Activated T-helper 2 cell treated with anti-CD3 and anti-CD28 coated beads, Interferon-gamma antibody, Interleukin-2, Interleukin-4, amounts not matched to agents 10 μg/mL and 5 μg/mL and 100 μg/mL, durations not matched to agents 14 hours and 24 hours and 36 hours (primary cell): ENCODE measurements at places on chromosomes 2 and 18. TPM values are rescaled to one million over a fixed set of nuclear protein-coding genes. Genes with fewer than 3 reads are reported as not detected.

DNA sequence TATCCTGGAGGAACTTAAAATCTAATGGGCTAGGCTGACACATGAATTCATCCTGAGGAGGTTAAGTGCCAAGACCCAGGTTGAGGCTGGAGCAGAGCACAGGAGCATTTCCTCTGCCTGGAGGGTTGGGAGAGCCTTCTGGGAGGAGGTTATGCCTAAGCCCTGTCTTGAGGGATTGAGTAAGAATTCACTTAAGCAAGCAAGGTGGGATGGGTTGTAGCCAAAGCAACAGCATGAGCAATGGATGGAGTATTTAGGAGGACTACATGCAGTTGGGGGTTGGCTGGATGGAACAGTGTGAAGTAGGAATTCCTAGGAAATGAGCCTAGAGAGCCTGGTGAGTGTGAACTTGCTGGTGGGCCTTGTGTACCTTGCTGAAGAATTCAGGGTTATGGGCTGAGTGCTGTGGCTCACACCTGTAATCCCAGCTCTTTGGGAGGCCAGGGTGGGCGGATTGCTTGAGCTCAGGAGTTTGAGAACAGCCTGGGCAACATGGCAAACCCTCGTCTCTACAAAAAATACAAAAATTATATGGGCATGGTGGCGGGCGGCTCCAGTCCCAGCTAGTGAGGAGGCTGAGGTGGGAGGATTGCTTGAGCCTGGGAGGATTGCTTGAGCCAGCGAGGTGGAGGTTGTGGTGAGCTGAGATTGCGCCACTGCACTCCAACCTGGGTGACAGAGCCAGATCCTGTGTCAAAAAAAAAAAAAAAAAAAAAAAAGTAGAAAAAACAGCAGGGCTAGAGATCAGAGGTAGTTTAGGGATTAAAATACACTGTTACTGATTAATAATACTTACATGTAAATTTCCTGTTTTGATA is 22.2 kb downstream of the TANC1 start:
- H3K36me3 ChIP-seq: no peaks in the 10 kb centered on the region
- no peak overlapping the region for H3K4me3 ChIP-seq
- peaks cover 2% of the 10 kb centered on the region for H3K27me3 ChIP-seq
- H3K4me1 ChIP-seq: no peaks in the 10 kb centered on the region

DNA sequence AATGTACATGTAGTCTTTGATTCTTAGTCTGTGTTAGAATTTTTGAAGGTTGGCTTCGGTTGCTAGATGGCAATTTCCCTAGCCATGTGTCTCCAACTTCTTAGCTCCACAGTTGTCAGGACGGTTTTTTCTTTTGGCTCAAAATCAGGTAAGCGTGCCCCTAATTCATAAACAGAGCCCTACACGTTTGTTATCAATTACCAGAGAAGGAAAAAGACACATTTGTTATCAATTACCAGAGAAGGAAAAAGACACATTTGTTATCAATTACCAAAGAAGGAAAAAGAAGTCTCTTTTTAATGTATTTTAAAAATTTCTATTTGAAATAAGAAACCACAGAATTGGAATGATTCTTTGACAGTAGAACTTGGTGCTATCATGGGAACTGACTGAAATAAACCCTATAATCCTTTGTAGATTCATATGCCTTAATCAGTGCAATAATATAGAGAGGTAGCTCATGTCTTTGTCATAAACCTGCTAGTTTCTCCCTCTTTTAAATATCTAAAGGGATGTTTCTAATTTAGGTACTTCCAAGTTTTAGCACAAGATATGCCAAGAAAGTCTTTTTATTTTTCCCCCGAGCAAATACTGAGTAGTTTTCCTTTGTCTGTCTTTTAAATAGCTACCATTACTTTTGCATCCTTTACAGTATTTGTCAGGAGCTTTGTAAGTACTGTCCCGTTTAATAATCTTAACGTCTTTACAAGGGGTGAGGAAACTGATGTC is 35.9 kb downstream of the CAMKMT start:
- no peaks in the 10 kb centered on the region for H3K4me1 ChIP-seq
- H3K27ac ChIP-seq: no peak overlapping the region
- no peaks in the 10 kb centered on the region for H3K36me3 ChIP-seq
- no peaks in the 10 kb centered on the region for H3K27me3 ChIP-seq

DNA sequence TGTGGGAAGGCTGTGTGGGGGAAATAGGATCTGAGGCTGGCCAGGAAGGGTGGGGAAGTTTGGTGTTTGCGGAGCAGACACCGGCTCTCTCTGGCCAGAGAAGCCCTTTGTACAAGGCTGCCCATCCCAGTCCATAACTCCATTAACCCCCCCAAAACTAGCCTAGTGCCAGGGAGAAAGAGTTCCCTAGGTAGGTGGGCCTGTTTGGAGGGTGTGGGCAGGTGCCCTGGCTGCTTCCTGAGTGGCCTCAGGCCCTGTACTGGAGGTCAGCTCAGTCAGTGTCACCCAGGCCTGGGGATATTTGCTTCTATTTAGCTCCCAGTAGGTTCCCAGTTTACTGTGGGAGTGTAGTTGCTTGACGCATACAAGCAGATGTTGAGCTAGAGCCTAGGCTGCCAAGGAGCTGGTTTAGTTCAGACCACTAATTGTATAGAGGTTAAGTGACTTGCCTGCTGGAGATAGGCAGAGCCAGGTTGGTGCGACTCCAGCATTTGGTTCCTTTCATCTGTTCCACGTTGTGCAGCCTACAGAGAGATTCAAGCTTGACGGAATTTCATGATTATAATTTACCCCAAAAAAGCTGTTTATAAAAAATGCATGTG is 2.9 kb upstream of the GREB1 start:
- no peaks in the 10 kb centered on the region for H3K4me1 ChIP-seq
- no peak overlapping the region for H3K27ac ChIP-seq
- no peaks in the 10 kb centered on the region for H3K36me3 ChIP-seq
- no peak for DNase-seq
- peaks cover 29% of the 10 kb centered on the region for H3K27me3 ChIP-seq

Gene PROKR1
- total RNA-seq: not detected in 2 replicates

Gene UPP2
- not detected in 2 replicates for total RNA-seq

Gene INPP5D
- 58.5 and 62.3 TPM in 2 replicates for total RNA-seq

Gene ING5
- 49.4 and 56.4 TPM in 2 replicates for total RNA-seq

Gene AOX1
- total RNA-seq: not detected in 2 replicates

Gene C2orf80
- not detected in 2 replicates for total RNA-seq

GRCh38 chr2:156470975-156471583 is 34.9 kb downstream of the GPD2 start:
- H3K27ac ChIP-seq: no peak overlapping the region
- H3K4me1 ChIP-seq: peaks cover 49% of the 10 kb centered on the region
- no peak overlapping the region for H3K4me3 ChIP-seq

GRCh38 chr2:174824068-174824467 is 59.8 kb upstream of the CHRNA1 start:
- no peaks in the 10 kb centered on the region for H3K4me1 ChIP-seq
- peaks cover 7% of the 10 kb centered on the region for H3K27me3 ChIP-seq

Gene RUFY4
- 0.39 TPM in 1 of 2 replicates, not detected in the other for total RNA-seq

DNA sequence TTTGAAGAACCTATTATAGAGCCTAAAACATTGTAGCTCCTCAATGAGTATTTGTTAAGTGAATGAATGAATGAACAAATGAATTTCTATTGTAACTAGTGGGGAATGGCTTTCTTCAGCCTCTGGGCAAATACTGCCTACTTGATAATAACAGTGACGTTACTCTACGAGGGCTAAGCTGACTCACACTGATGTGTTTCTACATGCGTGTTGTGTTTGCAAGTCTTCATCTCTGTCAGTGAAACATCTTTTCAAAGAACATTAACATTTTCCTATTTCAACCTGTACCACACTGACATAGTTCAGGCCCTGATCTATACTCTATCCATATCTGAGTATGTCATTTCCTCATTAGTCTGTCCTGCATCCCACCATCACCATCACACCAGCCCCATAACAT is 319.9 kb upstream of the ACVR2A start:
- H3K4me1 ChIP-seq: peaks cover 3% of the 10 kb centered on the region
- DNase-seq: no peak
- peaks cover 5% of the 10 kb centered on the region for H3K27me3 ChIP-seq
- no peak overlapping the region for H3K27ac ChIP-seq

Gene ZNF892
- 4.7 and 4.8 TPM in 2 replicates for total RNA-seq

GRCh38 chr2:3479430-3480320 is 39.7 kb downstream of the ADI1 start:
- H3K4me3 ChIP-seq: no peak overlapping the region
- no peak for DNase-seq
- H3K36me3 ChIP-seq: peaks cover 21% of the 10 kb centered on the region
- H3K27me3 ChIP-seq: no peaks in the 10 kb centered on the region
- no peaks in the 10 kb centered on the region for H3K4me1 ChIP-seq
- H3K27ac ChIP-seq: no peak overlapping the region

Gene C2orf78
- total RNA-seq: not detected in 2 replicates

DNA sequence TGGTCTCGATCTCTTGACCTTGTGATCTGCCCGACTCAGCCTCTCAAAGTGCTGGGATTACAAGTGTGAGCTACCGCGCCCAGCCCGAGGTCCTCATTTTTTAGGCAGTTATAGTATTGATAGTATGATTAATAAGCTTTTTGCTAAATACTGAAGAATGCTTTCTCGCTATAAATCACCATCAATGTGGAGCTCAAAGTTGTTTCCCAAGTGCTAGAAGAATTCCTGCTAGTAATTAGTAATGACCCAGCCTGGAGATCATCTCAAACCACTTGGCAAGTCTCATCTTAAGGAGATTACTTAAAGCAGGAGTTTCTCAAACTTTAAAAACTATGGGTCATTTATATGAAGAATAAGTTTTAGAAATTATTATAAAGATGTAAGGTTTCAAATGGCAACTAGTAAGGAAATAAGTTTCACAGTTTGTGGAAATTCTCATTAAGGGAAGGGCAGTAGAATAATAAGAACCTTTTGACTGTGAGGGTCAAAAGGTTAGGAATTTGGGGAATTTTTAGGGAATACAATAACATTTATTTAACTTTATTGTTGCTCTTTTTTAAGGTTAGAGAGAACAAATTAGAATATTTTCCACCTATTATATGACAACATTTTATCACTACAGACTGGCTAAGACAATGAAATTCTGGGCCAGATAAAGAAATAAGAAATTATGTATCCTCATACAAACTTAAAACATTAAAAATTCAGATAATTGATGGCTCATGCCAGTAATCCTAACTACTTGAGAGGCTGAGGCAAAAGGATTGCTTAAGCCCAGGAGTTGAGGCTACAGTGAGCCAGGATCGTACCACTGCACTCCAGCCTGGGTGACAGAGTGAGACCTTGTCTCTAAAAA is 148.6 kb upstream of the MAP3K20 start:
- H3K27ac ChIP-seq: no peak overlapping the region
- DNase-seq: no peak
- peaks cover 19% of the 10 kb centered on the region for H3K27me3 ChIP-seq
- H3K36me3 ChIP-seq: no peaks in the 10 kb centered on the region
- H3K4me3 ChIP-seq: no peak overlapping the region

GRCh38 chr18:79792096-79792987 is 5.4 kb upstream of the KCNG2 start:
- H3K4me3 ChIP-seq: no peak overlapping the region
- H3K27ac ChIP-seq: no peak overlapping the region
- H3K36me3 ChIP-seq: no peaks in the 10 kb centered on the region
- peaks cover 64% of the 10 kb centered on the region for H3K27me3 ChIP-seq
- no peak for DNase-seq

DNA sequence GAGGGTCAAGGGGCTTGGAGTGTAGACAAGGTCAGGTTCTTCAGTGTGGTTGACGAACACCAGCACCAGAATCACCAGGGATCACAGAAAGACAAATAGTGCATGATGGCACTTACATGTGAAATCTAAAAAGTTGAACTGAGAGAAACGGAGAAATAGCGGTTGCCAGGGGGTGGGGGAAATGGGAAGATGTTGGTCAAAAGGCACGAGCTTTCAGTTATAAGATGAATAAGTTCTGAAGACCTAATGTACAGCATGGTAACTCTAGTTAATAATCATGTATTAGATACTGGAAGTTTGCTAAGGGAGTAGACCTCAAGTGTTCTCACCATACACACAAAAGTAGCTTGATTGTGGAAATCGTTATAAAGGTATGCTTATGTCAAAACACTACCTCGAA is 43.7 kb upstream of the DARS1 start:
- no peaks in the 10 kb centered on the region for H3K27me3 ChIP-seq
- peaks cover 14% of the 10 kb centered on the region for H3K4me1 ChIP-seq
- H3K27ac ChIP-seq: no peak overlapping the region
- DNase-seq: no peak
- no peaks in the 10 kb centered on the region for H3K36me3 ChIP-seq

Gene SERPINE2
- total RNA-seq: 18.3 and 19.2 TPM in 2 replicates

GRCh38 chr2:16121986-16122390 is 181.6 kb downstream of the MYCN start:
- no peak overlapping the region for H3K4me3 ChIP-seq
- H3K4me1 ChIP-seq: no peaks in the 10 kb centered on the region
- H3K27ac ChIP-seq: no peak overlapping the region

Gene IHH
- 0.09 TPM in 1 of 2 replicates, not detected in the other for total RNA-seq

DNA sequence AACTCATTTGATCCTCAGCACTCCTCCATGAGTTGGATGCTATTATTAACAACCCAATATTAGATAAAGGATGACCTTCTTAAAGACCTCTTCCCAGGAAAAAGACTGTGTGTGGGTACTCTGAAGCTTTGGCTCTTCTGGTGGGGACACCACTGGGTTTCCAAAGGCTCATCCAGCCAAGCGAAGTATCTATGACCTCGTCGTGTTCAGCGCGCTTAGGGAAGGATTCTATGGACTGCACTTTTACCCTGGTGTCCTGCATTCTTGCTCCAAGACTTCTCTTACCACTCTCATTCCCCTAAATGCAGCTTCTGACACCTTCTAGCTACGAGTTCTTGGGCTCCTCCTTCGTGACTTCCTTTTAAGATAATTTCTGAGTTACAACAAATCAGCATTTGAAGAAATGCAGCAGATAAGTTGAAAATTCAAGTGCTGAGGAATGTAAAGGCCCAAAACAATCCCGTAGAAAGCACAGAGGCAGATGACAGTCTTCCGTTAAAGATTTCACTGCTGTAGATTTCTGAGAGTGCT is 673 bp upstream of the HNMT start:
- H3K27ac ChIP-seq: no peak overlapping the region
- H3K4me1 ChIP-seq: no peaks in the 10 kb centered on the region
- no peak for DNase-seq
- H3K27me3 ChIP-seq: no peaks in the 10 kb centered on the region
- no peaks in the 10 kb centered on the region for H3K36me3 ChIP-seq

Gene GPR39
- total RNA-seq: not detected in 2 replicates

GRCh38 chr2:133579274-133579673 is 11.0 kb upstream of the NCKAP5 start:
- no peak overlapping the region for H3K27ac ChIP-seq
- no peak for DNase-seq
- no peak overlapping the region for H3K4me3 ChIP-seq
- no peaks in the 10 kb centered on the region for H3K4me1 ChIP-seq
- no peaks in the 10 kb centered on the region for H3K36me3 ChIP-seq
- no peaks in the 10 kb centered on the region for H3K27me3 ChIP-seq

- H3K27me3 ChIP-seq: no peaks in the 10 kb centered on the region
- H3K4me3 ChIP-seq: no peak overlapping the region
- H3K36me3 ChIP-seq: peaks cover 56% of the 10 kb centered on the region
- DNase-seq: no peak
Measured at GRCh38 chr2:96254571-96254970, 11.2 kb downstream of the TMEM127 start.

- no peak for DNase-seq
- H3K4me3 ChIP-seq: no peak overlapping the region
- H3K27me3 ChIP-seq: peaks cover 8% of the 10 kb centered on the region
- no peak overlapping the region for H3K27ac ChIP-seq
- H3K36me3 ChIP-seq: no peaks in the 10 kb centered on the region
Measured at GRCh38 chr2:134324430-134324829, 70.6 kb downstream of the MGAT5 start.

- no peak overlapping the region for H3K4me3 ChIP-seq
- H3K4me1 ChIP-seq: no peaks in the 10 kb centered on the region
- H3K27me3 ChIP-seq: peaks cover 46% of the 10 kb centered on the region
- no peak for DNase-seq
- no peaks in the 10 kb centered on the region for H3K36me3 ChIP-seq
Measured at GRCh38 chr2:27179344-27180000, 30.7 kb downstream of the TCF23 start.
